ENCODE measurements at places on chromosomes 3 and 15.

- peak; percentile 77 for DNase-seq
Observed at GRCh38 chr3:193095366-193095765, 145.7 kb upstream of the PLAAT1 start.

DNA sequence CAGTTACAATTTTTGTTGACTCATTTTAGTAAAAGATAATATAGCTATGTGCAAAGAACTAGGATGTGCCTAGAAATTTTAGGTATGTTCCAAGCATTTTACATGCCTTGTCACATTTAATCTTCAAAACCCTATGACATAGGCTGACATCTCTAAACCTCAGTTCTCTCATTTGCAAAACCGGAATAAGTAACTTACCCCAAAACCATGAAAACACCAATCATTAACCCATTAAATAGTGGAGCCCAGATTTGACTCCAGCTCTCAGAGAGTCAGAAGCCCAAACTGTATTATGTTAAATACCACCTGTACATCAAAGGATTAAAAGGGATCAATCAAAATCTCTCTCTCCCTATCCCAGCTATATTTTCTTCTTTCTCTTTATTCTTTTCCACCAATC, 36.6 kb downstream of the GSK3B start:
- DNase-seq, result no peak

GRCh38 chr15:62122249-62122648, 42.8 kb downstream of the C2CD4B start:
- no peak for DNase-seq

GRCh38 chr15:29061746-29062145, 176.0 kb downstream of the APBA2 start:
- DNase-seq, result no peak

- DNase-seq, result no peak
Observed at GRCh38 chr15:35181538-35181937, 96.4 kb upstream of the NANOGP8 start.

DNA sequence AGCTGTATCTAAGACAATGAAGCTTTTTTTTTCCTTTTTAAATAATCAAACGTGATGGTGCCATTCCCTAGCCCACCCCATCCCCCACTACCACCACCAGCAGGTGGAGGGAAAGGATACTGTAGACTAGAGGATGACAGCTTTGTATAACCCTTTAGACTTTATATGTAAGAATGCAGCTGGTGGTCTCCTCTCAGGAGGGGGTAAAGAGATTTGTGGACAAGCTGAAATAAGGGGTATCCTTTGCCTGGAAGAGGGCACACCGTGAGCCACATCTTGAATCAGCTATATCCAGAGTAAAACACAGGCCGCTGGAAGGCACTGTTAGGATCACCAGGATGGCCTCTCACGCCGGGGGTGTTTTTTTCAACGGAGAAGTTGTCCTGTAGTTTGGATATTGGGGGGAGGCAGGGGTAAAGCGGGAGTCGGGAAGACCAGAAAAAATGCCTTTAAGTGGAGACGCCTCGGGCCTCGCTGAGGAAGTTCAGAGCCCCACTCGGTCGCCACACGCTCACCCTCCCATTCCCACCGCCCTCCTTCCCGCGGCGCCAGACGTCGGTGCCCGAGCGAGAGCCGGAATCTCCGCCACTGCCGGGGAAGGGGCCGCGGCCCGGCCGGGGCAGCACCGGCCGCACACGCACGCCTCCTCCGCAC, 986 bp downstream of the KPNA4 start:
- no peak for DNase-seq

GRCh38 chr3:10855083-10855870, 39.2 kb downstream of the SLC6A11 start:
- no peak for DNase-seq

DNA sequence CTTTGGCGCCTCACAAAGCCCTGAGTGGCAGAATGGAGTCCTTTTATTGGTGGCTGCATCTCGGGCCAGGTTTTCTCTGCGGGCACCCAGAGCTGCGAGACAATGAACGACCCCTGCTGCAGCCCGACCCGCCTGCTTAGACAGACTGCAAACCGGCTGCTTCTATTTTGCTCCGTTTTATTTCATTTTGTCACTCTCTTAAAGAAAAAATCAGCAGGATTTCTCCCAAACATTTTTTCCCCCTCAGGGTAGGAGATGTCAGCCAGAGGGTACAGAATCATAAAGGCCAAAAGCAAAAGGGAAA, 64.8 kb downstream of the OXNAD1 start:
- peak; percentile 30 for DNase-seq

GRCh38 chr3:158217992-158218391, 108.1 kb downstream of the RSRC1 start:
- no peak for DNase-seq

DNA sequence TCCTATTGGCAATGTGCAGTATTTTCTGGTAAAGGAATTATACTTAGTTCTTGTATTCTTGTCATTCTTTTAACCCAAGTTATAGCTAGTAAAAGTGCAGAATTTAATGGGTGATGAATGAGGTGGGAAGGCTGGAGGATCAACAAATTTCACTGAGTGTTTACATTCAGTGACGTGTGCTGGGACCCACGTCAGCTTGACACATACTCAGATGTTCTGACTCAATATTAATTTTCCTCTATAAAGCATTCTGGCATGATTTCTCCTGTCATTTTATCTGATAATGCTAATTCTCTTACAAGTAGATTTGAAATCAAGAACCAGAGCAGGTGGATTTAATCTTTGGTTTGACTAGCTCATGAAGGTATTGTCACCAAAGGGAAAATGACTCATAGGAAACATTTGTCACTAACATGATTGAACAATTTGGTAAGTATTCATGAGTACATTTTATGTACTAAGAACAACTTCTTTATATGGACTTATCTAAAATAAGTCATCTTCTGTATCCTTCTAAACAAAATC, 71.0 kb upstream of the SYNPR start:
- no peak for DNase-seq

DNA sequence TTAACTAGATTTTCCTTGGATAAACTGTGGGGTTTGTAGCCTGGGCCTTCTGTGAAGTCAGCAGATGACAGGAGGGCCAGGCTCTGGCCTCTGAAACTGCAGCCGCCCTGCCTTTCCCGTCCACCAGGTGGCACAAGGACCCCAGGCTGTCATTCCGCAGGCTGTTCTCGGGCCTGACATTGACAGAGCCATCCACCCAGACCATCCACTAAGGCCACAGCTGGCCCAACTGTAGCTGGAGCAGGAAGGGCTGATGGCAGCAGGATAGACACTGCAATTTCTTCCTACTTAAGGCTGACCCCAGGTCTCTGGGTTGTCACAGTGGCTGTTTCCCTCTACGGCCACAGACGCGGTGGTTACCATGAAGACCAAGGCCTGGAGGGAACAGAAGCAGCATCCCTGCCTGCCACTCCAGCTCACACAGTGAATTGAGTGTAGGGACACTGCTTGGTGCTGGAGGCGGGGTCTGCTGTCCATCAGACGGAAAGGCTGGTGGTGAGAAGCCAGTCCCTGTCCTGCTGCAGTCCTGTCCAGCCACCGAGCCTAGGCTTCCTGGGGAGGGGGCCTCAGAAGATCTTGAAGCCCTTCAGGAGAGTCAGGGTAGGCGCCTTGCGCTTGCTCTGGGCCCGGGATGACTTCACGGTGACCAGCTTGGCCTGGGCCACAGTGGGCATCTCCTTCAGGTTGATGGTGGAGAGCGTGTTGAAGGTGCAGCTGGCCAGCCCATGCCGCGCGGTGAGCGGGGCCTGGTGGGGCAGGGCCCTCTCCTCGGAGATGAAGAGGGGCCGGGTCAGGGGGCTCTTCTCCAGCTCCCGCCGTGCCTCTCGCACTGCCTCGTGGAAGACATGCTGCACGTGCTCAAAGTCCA, 9.4 kb downstream of the SLC51B start:
- DNase-seq, result peak; percentile 2

DNA sequence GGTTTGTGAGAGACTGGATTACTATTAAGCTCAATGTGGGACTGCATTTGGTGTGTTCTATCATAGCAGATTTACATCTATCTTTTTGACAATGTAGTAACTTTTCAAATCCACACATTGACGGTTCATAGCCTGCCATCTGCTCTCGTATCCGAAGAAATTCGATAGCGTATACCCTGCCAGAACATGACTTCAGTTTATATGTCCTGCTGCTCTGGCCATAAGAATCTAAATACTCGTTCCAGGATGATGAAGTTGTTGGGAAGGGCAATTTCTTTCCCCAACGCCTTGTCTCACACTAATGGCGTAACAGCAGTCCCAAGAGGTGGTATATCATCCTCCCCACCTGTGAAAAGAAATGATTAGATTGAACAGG, 180.0 kb downstream of the LSAMP start:
- no peak for DNase-seq

DNA sequence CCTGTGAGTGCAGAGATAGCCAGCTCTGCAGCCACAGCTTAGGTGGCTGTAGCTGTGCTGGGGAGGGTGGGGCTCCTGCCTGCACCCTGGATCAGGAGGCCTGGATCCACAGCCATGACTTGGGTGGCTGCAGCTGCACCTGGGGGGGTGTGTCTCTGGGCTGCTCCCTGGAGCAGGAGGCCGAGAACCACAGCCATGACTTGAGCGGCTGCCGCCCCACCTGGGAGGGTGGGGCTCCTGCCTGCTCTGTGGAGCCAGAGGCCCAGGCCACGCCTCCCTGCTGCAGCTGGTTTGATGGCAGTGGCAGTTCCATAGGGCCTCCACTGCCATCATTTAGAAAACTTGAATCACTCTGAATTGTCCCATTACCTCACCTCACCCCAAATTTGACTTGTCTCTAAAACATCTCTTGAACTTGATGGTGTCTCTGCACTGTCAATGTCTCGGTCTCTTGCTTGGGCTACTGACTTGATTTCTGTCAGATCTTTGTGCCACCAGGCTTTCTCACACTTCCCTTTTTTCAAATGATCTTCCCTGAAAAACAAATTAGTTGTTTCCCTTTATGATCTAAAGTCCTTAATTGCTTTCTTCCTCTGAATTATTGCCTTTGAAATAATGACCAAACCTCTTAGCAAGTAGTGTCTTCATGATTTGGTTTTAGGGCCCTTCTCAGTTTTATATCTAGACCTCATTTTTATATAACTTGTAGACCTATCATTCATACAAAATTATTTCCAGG, 313.2 kb upstream of the MME start:
- no peak for DNase-seq

All from NCI-H1092 (cell line).